NB4 (cell line): ENCODE measurements at places on chromosomes 6 and 20.

GRCh38 chr6:118504611-118505010 is 43.5 kb upstream of the PLN start:
- DNase-seq: no peak

GRCh38 chr20:36408219-36408618 is 102.1 kb downstream of the DLGAP4 start:
- DNase-seq: no peak

- no peak for DNase-seq
Observed at GRCh38 chr6:122998403-122998975, 2.5 kb downstream of the CLVS2 start.

GRCh38 chr20:57066126-57066900 is 200.1 kb downstream of the BMP7 start:
- DNase-seq: no peak

- DNase-seq: no peak
Observed at GRCh38 chr6:160500639-160501038, 152.5 kb downstream of the SLC22A3 start.

- DNase-seq: peak; percentile 38
Observed at GRCh38 chr6:116714761-116715160, 33.8 kb downstream of the KPNA5 start.

DNA sequence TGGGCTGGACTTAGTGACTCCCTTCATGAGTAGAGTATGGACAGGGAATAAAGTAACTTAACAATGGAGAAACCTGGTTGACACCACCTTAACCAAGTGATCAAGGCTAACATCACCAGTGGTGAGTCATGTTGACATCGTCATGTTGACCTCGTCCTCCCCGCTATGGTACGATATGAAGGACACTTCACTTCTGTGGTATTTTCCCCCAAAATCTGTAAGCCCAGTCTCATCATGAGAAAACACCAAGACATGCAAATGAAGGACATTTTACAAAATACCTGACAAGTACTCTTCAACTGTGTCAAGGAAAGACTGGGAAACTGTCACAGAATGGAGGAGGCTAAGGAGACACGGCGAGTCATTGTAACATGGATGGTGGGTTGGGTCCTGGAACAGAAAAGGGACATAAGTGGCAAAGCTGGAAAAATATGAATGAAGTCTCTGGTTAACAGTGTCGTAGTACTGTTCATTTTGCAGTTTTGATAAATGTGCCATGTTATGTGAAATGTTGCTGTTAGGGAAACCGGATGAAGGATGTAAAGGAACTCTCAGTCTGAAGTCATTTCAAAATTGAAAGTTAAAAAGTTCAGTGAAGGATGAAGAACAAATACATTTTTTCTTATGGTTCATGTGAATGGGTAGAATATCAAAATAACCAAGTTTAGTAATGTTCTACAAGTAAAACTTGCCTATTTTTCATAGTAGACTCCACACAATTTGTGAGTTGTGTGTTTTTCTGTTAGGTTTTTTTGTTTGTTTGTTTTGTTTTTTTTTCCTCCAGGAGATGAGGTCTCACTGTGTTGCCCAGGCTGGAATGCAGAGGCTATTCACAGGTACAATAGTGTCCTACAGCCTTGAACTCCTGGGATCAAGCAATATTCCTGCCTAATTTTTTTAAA is 247.5 kb downstream of the TMEM242 start:
- no peak for DNase-seq

- no peak for DNase-seq
Observed at GRCh38 chr20:47258745-47259695, 97.5 kb downstream of the ZMYND8 start.

DNA sequence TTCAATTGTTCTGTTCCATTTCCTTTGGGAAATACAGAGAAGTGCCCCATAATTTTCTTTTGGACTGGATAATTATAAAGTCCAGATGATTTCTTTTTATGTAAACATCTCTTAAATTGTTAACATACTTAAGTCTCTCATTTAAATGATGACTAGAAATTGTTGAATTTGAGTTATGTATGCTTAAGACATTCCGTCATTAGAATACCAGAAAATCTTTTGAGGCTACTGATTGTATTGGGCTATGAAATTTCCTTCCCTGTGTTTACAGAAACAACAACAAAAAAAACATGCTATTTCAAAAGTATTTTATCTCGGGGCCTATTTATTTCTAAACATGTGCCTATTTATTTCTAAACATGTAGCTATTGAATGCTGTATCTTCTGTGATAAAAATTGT is 125.4 kb downstream of the SH3BGRL2 start:
- no peak for DNase-seq

- peak; percentile 97 for DNase-seq
Observed at GRCh38 chr6:43807228-43808061, 37.4 kb downstream of the VEGFA start.

- DNase-seq: no peak
Observed at GRCh38 chr6:21592953-21593352, 598 bp upstream of the SOX4 start.

DNA sequence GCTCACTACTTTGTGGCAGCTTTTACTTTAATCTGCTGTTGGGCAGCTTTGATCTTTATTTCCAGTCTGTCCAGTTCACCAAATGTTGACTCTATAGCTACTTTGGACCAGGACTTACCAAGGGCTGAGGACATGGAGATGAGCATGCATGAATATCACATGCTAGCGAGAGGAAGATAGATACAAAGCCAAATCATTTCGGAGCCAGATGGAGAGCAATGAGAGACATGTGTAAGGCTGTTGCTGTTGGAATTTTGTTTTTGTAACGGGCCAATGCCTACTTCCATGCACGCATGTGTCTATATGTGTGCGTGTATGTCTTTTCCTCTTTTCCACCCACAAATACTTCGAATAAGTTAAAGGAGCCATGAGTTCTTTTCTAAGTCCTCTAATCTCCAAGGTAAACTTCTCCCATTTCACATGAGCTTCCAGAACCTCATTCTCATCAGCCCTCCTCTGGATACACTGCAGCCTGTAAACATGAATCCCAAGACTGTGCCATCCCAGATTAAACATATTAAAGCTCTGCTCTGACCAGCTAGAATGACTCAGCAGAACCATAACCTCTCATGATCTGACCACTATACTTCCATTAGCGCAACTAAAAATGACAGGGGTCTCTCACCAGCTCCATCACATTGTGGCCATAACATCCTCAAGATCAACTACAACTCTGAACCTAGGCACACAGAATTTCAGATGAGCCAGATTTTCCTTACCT is 160.7 kb downstream of the LRFN2 start:
- DNase-seq: no peak

DNA sequence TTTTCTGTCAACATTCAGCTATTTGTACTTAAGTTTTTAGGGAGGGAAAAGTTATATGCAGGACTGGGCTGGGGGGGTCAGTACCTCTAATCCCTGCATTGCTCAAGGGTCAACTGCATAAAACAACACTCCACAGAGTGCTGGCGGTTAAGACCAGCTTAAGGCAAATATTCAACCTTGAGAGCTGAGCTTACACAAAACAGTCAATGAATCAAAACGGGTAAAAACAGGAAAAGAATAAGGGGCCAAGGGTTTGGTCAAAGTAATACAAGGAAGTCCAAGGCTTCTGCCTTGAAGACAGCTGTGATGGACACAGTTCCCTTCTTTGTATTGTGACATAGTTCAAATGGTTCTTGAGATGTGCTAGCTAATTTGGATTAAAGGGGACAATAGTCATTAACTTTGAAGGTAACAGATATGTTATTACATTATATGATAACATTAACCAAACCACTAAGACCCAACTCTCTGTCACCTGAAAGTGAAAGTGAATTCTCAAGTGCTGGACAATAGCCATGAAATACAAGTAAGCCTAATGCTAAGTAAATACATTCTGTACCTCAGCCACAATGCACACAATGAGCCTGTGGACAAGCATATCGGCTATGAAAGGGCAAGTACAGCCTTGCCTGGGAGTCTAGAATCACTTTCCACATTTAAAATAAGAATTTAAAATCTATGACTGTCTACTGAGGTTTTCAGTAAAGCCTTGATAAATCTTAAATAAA is 106.8 kb downstream of the PDE10A start:
- no peak for DNase-seq

GRCh38 chr20:58854638-58855471 is 2.3 kb downstream of the GNAS start:
- DNase-seq: no peak

GRCh38 chr6:151679081-151679480 is 128.4 kb upstream of the ESR1 start:
- DNase-seq: no peak

DNA sequence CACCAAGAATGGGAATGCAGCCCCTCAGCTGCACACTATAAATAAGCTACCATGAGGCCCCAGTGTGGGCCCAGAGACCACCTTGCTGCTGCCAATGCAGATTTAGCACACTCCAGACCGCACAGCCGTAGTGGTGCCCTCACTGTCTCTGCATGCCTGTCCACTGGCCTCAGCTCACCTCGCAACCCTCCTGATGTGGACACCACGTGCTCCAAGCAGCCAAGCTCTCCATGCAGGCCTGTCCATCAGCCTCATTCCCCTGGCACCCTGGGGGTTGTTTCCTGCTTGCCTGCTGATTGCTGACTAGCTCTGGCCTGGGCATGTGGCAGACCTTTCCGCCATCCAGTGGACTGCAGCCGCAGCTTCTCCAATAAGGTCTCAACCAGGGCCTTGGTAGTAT is 36.2 kb downstream of the ZBTB9 start:
- no peak for DNase-seq

DNA sequence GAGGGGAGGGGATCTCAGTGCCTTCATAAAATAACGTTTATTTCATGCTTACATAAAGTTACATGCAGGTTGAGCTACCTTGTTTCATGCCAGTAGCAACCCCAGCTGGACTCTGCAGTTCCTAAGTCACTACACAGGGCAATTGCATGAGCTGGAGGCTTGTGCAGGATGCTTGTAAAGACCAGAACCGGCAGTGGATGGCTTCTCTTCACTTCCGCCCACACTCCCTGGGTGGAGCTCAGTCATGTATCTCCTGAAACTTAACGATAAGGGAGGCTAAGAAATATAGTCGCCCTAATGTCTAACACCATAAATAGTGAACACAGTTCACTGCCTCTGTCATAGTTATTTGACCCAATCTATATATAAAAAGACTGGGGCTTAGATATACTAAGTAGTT is 99.4 kb upstream of the RAB32 start:
- peak; percentile 32 for DNase-seq

DNA sequence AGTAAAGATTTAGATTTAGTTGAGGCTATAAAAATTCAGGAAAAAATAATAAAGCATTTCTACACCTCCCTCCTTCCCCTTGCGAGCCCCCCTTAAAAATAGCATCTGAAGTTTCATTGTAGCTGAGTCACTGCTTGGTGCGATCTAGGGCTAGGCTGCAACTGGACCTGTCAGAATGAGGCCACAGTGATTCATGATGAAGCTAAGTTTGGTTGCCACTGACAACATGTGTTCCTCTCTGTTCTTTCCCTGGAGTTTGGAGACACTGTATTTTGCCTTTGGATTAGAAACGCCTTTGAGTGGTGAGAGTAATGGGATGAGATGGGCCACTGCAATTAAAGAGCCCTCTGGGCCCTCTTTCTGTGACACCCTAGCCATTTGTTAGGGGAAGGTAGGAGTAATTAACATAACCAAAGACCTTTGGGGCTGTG is 334.1 kb downstream of the NRN1 start:
- DNase-seq: no peak

GRCh38 chr6:83057705-83058321 is 7.8 kb downstream of the UBE3D start:
- peak; percentile 63 for DNase-seq
